ENCODE measurements at places on chromosomes 11 and 22.
A peak's percentile ranks its signal among the peaks of the same experiment; 100 is the strongest.

DNA sequence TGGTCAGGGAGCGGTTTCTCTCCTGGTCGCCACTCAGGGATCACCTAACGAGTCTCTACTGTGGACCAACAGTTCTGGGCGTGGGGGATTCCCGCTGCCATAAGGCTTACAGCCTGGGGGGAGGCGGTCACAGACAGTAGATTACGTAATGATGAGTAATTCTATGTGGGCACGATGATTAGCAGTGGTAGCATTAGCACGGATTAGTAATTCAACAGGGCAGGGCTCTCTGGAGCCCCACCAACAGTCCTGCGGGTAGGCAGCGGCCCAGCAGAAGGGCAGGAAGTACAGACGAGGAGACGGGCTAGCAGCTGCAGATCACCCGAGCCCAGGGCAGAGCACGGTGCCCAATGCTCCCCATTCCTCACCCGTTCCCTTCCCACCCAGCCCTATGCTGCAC is 3.6 kb downstream of the SHISAL1 start:
- DNase-seq = no peak

- DNase-seq = no peak
These were observed 10.5 kb downstream of the COA4 start for GRCh38 chr11:73866095-73866579.

DNA sequence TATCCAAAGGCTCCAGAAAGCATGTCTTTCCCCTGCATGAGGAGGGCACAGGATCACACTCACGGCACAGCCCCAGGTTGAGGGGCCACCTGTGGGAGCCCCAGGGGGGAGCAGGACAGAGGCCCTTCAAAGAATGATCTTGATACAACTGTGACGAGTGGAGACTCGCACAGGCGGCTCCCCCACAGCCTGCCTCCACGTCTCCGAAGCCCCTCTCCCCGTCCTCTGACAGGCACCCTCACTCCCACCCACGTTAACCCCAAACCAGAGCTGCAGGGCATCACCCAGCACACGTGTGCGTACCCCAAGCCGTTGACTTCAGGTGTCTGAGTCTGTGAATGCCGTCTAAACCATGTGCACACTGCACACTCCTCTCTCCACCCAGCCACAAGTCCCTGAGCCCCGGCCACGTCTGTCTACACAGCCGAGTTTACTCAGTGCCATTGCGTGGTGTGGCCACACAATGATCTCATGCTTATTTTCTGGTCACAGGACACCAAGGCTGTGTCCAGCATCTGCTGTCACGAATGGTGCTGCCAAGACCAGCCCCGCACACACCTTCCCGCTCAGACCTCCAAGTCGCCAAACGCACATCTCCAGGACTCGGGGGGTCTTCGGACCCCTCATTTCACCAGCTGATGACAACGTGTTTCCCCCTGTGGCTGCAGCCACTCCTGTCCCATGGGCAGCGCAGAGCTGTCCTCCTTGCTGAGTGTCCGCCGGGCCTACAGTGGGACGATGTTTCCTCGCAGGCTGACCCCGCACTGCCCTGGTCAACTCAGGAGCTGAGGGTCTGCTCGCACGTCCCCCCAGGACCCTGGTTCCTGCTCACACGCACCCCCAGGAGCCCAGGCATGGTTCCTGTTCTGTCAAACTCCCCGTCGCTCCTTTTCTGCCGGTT is 251.2 kb downstream of the BRD1 start:
- DNase-seq = no peak

DNA sequence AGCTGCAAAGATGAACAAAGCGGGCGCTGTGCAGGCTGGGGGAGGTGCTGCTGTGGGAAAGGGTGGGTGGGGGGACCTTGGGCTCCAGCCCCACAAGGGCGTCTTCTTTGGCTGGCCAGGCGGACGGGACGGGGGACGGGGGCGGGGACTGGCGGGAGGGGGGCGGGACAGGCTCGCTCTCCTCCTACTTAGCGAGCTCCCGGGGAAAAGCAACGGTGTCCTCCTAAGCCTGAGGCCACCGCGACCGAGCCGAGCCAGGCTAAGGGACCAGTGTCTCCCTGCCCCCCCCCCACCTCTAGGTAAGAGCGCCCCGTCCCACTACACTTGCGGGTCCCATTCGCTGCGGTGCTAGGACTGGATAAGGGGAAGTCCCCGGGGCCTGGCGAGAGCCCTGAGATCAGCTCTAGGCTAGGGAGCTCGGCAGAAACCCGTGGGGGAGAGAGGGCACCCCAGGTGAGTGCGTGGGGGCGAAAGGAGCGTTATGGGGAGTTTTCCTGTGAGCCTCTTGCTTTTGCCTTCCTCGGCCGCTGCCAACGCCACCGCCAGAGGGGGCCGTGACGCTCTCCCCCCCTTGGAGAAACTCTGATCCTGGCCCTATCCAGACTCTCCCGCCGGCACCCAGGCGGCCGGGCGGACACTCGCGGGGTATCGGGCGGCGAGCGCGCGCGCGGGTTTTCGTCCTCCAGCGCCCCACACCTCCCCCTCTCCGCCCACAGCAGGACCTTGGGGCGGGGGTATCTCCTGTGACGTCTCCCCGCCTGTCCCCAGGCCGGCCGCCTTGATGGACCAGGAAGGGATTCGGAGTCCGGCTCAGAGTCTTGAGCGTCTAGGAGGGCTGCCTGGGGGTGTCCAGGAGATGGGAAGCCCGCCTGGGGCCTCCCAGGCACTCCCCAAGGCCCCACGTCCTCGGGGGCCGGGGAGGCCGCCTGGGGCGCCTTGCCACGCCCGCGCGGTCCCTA is at the start of gene PHLDB1:
PHLDB1 (plus strand) TSS at position 215 of the 959 bp plus-strand sequence. CDS start 6,222 bp downstream, outside the sequence.
- DNase-seq = peak; percentile 24

GRCh38 chr11:44445500-44446365 is 119.7 kb upstream of the CD82 start:
- no peak for DNase-seq

DNA sequence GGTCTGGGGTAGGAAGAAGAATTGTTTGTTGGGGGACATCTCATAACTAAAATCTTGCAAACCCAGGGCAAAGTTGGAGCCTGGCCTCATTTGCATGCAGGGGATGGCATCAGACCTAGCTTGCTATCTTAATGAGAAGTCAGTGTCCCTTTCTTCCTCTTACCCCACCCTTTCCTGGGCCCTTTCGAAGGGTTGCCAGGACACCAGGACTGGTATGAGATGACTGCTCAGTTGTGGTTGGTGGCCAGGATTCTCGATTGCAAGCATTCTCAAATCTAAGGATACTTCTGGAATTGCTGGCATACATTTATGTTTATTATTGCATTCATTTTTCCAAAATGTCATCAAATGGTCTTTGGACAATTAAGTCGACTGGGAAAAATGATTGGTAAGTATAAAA is 131.0 kb downstream of the SLC1A2 start:
- DNase-seq = no peak

DNA sequence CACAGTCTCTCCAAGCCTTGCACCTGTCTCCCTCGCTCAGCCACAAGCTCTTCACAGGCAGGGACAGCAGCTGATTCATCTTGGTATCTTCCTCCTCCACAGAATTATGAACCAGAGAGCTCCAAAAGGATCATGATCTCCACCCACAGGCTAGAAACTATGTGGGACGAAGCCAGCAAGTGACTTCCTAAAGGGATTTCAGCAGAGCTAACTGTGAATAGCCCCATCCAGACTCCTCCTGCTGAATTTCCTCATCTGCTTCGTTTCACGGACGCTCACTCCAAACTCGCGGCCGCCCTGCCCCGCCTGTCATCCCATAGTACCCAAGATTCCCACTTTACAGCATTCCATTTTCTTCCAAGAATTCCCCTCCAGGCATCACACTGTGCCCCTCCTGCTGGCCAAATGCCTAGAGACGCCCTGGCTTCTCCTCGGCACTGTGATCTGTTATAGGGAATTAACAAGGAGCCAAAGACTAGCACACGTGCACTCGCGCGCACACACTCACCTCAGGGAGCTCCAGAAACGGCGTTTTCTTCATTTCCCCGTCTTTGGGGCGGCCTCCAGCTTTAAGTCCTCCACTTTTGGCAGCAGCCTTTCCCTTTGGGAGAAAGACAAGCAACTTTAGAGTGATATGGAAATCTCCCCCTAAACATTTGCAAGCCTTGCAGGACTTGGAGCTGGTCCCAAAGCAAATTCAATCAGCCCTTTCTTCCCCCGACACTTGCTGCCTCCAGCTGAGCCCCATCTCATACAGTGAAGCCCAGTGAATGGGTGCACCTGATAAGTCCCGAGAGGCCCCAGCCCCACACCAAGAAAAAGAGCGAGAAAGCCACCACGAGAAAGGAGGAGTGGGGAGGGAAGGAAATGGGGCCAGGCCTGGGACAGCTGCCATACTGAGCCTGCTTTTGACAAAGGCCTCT is 35.5 kb downstream of the SPATA19 start:
- DNase-seq = no peak

DNA sequence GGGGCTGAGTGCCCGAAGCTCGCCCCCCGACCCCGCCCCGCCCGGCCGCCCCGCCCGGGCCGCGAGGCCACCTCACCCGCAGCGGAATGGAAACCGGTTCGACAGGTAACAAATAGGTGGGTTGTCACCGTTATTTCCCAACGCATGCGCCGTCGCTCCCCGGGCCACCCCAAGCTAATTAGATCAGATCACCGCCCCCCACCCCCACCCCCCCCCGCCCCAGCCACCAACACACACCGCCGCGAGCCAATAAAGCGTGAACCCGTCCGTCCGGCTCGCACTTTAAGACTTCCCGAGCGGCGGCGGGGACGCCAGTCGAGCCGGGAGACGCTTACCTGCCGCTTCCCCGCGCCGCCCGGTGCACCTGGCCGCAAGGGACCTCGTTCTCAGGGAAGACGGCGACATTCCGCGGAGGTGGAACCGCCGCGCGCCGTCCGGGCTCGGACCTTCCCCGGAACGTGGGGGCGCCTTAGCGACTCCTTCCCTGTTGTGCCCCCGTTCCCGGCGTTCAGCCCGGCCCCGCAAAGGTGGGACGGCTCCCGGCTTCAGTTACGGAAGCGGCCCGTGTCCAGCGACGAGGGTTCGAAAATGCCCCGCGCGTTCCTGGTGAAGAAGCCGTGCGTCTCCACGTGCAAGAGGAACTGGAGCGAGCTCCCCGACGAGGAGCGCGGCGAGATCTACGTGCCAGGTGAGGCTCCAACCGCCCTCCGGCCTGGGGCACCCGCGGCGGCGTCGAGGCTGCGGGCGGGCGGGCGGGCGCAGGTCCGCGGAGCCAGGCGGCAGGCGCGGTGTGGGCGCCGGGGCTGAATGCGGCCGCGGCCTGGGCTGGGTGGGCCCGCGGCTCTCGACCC is at the start of gene OVOL1:
OVOL1 (plus strand) TSS at position 278 of the 851 bp plus-strand sequence; CDS start at position 589, 311 bp downstream.
- DNase-seq = peak; percentile 22

DNA sequence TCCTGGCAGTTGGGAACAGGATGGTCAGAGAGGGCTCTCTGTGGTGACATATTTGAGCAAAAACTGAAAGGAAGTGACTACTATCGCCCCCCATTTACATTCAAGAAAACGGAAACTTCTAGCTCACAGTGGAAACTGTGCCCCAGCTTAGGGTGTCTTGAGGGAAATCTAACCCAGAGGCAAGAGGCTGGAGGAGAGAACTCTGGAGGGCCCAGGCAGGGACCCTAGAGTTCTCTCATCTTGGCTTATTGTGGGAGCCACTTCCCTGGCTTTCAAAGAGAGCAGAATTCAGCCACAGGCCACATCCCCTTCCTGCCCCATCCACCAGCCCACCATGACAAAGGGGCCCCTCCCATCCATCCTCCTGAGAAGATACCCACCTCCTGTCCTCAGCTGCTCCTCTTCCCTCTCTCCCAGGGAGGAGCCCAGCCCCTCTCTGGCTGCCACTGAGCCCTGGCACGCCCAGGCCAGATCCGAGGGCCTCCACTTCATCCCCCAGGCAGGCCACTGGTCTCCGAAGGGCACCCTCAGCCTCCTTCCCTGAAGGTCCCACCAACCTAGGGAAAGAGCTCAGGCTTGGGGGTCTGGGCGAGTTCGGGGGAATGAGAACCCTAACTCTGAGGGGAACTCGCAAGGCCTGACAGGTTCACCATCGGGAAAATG is 1.6 kb upstream of the TMPRSS13 start:
- DNase-seq = no peak

DNA sequence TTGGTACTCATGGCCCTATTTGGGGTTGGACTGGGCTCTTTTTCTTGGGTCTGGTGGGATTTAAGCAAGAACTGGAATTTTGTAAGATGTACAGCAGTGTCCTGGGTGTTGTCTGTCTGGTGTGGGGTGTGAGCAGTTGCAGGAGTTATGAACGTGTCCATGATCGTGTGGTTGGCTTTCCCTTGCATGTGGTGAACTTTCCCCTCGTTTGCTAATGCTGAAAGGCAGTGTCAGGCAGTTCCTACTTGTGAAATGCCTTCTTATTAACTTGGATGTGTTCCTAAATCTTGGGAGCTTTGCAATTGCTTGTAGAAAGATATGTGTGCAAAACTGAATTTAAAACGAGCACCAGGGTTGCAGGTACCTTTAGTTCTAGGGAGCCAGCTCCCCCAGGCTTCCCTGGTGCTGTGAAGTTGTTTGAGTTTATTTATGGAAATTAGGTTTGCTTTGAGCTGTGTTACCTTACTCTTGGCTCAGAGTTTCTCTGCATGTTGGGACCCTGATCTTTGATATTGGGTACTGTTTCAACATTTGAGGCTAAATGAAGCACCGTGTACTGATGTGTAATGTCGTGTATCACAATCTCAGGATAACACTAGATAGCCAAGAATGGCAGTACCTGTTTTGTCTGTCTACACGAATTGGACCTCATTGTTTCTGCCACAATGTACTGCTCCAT is 35.8 kb upstream of the HSD17B12 start:
- no peak for DNase-seq

DNA sequence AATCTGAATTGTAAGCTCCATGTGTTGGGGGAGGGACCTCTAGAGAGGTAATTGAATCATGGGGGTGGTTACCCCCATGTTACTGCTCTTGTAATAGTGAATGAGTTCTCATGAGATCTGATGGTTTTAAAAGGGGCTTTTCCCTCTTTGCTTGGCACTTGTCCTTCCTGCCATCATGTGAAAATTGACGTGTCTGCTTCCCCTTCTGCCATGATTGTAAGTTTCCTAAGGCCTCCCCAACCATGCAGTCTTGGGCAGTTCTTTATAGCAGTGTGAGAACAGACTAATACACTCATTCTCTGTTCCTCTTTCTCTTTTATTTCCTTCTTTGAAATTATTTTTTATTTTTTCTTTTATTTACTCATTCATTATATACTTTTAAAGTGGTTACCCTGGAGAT is 239.4 kb downstream of the CSNK2A3 start:
- no peak for DNase-seq

DNA sequence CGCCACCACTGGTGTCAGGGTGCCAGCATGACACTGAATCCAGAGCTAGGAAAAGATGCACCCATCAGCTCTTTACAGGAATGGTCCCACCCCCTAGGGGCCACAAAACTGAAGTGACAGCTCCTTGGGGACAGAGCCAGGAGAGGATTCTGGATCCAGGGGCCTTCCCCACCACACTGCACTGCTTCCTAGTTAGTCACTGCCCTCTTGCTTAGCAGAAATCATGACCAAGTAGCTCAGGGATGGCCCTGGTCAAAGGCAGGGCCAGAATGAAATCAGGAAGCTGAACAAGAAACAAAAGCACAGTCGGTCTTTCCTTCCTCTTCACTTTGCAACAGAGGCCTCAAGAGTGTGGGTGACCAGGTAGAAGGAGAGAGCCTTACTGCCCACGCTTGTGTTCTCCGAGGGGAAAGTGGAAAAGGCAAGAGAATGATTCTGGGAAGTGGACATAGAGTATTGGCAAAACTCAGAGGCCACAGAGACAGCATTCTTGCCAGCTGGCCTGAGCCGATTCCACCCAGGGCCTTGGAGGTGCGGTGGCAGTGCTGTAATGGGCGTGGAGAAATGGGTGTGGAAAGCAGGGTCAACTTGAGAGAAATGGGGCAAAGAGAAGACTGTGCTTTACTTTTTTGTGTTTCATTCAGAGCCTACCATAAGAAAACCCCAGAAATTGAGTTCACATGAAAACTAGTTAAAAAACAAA is 39.8 kb downstream of the KCNJ1 start:
- no peak for DNase-seq

Data from stimulated activated CD8-positive, alpha-beta memory T cell treated with anti-CD3 and anti-CD28 coated beads, Interleukin-15, amount 100 ng/mL, for 4 hours (primary cell).